ENCODE measurements at places on chromosomes 4 and X.

- DNase-seq = no peak
Observed at GRCh38 chr4:15689540-15689939, 7.9 kb downstream of the FAM200B start.

GRCh38 chr4:73979407-73979957, 2.3 kb downstream of the PF4 start:
- DNase-seq = no peak

GRCh38 chr4:125719987-125720386, 405.2 kb downstream of the FAT4 start:
- no peak for DNase-seq

DNA sequence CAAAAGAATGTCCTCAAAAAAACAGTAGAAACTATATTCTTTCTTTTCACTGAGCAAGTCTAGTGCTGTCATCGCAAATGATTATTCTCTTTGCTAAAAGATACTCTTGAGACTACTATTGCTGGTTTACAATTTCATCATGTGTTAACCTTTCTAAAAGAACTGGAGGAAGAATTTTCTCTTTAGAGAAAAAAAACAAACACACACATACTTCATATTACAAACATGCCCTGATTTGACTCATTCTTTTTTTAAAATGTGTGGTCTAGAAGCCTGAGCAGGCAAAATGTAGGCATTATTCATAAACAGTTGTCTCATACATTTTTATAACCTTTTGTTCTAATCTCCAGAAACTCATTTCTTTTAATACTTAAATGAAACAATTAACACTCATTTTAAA, 60.6 kb upstream of the FAT4 start:
- no peak for DNase-seq

- DNase-seq = no peak
Observed at GRCh38 chr4:46387956-46388355, 2.0 kb downstream of the GABRA2 start.

DNA sequence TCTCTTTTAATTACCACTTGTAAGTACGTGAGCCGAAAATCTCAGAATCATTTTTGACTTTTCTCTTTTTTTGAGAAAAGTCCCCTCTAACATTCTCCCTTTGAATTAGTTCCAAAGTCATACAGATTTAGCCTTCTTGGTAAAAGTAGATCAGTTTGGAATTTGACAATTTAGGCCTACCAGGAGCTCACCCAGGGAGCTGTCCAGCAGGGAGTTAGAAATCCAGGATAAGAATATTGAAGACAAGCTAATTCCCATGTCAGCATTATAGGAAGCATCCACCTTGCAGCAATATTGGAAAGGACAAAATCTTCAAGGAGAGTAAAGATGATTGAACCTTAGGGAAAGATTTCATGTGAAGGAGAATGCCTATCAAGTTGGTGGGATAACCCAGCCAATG, 352.2 kb upstream of the CPEB2 start:
- no peak for DNase-seq

DNA sequence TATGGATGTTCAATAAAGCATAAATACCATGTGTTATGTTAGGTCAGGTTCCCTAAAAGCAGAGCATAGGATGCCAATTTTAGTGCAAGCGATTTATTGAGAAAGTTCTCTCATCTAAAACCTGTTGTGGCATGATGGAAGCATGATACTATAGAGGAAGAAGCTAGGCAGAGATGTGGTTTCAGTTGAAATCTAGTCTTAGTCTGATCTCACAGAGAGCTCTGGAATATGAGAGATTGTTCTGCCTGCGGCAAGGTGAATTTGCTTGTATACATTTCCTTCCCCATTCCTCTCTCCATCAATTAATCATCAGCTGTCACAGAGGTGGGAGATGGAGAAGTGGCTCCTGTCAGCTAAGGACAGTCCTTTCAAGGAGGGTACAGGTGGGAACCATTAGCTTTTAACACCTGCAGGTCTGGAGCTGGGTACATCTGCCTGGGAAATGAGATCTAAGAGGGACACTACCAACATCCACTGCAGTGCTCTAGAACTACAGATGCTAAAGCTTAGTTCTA, 252.4 kb downstream of the CFAP299 start:
- no peak for DNase-seq

DNA sequence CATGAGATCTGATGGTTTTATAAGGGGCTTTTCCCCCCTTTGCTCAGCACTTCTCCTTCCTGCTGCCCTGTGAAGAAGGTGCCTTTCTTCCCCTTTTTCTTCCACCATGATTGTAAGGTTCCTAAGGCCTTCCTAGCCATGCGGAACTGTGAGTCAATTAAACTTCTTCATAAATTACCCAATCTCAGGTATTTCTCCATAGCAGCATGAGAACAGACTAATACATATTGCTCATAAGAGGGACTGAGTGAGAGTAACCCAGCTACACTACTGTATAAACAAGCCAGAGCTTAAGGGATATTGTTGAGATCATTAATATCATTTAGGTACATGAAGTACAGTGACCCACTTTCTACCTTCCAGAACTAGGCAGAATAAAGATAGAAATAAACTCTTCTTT, 102.9 kb downstream of the TEX13A start:
- DNase-seq = no peak

- no peak for DNase-seq
Observed at GRCh38 chr4:14853176-14853943, 148.9 kb upstream of the CPEB2 start.

DNA sequence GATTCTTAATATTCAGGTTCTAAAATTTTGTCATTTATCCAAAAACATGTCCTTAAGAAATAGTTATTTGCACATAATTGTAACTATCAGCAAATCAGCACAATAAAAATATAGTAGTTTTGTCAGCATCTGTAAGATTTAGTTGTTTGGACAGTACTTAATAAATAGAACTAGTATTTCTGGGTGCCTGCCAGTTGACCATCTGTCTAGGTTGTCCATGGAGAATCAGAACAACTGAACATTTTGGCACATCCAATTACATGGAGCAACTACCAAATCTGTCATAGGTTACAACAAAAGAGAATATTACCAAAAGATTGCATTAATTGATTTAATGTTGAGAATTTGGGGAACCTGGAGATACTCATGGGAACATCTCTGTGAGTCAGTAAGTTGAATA, 305.5 kb upstream of the TACR3 start:
- DNase-seq = no peak

GRCh38 chrX:153816831-153817690, 13.3 kb downstream of the PDZD4 start:
- DNase-seq = no peak

DNA sequence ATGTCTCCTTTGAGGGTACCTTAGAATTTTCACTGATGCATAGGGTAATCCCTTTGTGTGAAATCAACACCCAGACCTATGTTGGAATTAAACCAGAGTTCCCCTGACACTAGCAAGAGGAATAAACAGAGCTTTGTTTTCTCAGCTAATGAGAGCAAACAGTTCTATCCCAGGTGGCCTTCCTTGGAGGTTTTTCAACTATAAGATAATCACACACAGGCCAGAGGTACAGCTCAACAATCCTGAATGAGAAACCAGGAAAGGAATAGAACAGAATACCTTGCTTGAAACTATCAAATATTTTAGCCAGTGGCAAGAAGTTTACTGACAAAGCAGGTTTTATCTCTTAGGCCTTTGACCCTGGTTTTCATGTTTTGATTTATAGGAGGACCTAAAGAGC, 100.2 kb downstream of the OTC start:
- no peak for DNase-seq

DNA sequence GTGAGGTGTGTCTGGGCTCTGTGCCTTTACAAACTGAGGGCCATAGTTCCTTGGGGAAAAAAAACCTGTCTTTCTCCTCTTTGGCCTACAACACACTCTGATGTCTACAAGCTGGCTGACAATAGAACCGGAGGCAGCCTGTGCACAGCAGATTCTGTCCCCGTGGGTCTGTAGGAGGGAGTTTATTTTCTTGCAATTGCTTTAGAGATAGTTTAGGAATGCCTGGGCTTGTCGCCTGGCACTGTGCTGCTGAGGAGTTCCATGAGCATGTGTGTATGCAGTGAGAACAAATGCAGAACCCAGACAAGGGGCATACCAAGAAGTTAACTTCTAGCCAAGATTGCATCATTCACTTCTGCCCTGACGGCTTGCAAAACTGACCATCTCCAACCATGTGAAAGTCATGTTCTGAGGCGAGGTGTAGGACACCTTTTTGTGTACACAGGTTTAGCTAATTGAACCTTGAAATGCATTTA, 54.1 kb downstream of the CCNI start:
- no peak for DNase-seq

DNA sequence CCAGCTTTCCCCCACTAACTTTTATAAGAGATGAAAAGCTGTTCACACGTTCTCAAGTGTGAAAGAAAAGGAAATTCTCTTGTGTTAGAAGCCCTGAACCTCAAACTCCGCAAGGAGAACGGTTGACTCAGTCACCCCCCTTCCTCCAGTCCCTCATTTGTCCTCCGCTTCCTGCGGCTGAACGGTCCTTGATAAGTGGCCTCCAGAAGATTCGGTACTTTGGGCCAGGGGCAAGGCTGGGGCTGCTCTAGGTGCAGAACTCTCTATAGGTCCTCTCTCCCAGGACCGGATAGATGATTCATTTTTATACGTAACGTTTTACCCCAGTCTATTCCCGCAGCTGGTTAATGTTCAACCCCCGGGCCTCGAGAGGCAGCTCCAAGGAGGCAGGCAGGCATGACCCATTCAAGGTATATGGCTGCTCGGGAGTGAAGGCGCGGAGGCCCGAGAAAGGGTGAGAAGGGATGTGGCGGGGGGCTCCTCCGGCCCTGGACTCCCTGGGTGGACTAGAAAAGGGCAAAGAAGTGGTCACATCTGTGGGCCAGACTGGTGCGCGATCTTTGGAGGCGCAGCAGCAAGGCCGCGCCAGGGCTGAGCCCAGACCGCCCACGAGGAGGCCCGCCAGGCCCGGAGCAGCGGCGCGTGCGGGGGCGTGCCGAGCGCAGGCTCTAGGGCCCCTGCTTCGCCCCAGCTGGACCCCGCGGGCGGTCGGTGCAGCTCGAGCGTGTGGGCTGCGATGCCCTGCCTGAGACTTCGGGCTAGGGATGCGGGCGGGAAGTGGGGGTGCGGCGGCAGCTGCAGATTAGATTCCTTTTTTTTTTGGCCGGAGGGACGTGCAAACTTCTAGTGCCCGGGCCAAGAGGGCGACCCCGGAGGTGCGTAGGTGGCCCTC, 11.7 kb downstream of the PITX2 start:
- DNase-seq = no peak

GRCh38 chr4:155039162-155039561, 169.3 kb upstream of the NPY2R start:
- DNase-seq = no peak

GRCh38 chr4:8674311-8674885, 81.8 kb downstream of the CPZ start:
- DNase-seq = no peak

DNA sequence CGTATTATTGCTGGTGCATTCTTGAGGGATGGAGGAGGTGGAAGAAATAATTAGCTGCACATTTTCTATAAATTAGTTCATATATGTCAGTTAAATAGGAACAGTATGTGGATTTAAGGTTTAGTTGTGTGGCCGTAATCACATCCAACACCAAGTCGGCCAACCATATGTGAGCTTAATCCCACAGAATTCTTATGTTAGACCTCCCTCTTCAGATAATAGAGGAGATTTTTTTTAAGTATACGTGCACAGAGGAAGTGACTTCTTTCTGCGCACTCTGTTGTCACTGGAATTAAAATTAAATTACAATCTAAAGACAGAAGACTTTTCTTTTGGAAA, 2.1 kb downstream of the SEPTIN11 start:
- no peak for DNase-seq

DNA sequence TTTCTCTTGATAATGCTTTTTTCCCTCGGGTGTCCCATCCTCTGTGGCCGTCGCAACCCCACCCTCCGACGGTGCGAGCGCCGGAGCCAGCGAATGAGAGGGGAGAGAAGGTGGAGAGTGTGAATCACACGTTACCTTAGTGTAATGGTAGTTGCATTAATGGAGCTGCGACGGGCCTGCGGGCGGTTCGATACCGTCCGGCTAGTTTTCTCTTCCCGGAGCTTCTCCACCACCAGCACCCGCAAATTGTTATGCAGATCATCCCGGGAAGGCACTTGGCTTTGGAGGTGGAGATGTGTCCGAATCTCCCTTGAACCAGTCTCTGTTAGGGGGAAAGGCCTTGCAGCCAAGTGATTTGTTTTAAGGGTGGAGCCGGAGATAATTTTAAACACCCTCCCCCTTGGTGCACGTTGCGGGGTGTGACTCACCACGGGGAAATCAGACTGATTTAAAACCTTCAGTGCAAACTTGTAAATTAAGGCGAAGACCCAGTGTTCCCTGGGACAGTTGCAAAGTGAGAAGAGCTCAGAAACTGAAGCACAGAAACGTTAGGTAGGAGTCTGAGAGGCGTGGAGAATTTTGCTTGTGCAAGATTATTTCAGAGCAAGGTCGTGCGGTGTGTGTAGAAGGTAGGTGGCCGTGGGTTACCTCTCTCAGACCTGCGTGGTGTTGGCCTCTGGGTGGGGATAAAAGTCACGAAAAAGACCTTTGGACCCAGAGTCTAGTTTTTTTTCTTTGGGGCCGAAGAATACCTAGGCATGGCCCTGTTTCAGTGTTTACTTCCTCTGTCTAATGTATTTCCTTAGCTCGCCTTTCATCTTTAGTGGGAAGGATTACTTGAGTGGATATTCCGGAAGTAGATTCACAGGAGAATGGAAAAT, 1.3 kb downstream of the AFF1 start:
- DNase-seq = peak; percentile 55

- no peak for DNase-seq
Observed at GRCh38 chrX:28127662-28128061, 146.4 kb upstream of the DCAF8L1 start.

DNA sequence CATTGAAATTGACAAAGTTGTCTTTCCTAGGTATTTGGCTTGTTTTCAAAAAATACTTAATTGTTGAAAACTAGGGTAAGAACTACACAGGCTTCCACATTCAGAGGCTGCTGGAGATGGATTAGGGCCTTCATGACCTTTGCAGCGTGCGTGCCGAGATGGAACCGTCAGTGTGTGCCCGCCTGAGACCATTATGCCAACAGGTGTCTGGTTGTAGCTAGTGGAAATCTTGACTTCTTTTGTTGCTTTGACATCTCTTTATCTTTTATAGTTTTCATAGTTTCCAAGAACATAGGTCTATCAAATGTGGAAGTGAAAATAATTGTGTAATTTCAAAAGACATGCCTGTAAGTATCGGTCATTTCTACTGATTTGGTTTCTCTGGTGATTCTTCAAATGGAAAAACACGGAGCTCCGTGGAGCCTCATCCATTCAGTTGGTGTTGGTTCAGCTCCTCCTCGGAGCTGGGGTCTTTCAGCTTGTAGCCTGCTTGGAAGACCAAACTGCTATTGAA, 38.9 kb upstream of the CLCN4 start:
- DNase-seq = no peak

DNA sequence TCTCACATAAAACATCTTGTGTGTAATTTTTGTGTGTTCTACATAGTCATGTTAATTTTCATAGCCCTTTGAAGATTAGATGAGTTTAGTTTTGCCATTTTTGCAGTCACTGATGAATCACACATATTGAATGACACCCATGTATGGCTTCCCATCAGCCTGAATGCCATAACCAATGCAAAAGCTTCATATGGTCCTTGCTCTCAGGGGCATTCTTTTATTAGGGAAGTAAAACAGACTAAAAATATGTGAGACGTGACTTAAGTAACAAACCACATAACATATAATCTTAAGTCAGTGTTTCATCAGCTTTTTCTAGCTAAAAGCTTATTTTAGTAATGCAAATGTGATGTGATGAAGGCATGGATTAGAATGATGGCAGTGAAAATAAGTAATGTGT, 8.2 kb downstream of the SLC25A4 start:
- DNase-seq = no peak

All from stimulated activated CD8-positive, alpha-beta memory T cell treated with anti-CD3 and anti-CD28 coated beads, Interleukin-2, amount 100 ng/mL, for 48 hours (primary cell).